ENCODE measurements at places on chromosomes 1 and 21.

- no peak for DNase-seq
These were observed 186.8 kb upstream of the C1orf174 start for GRCh38 chr1:4086921-4087320.

DNA sequence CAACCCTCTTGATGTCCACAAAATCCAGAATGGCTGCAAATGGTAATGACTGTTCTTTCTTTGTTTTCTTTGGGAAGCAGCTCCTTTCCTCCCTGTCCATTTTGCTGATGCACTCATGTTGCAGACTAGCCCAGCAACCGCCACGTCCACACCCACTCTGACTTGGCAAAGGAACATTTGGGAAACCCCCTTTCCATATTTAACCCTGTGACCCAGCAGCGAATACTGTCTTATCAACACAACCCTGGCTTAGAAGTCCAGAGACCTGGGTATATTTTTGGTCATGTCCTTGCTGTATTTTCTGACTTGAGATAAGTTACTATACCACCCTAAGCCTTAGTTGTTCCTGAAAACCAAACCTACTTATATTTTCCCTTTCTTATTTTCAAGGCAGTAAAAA is 18.1 kb upstream of the SHE start:
- DNase-seq = peak; percentile 8

DNA sequence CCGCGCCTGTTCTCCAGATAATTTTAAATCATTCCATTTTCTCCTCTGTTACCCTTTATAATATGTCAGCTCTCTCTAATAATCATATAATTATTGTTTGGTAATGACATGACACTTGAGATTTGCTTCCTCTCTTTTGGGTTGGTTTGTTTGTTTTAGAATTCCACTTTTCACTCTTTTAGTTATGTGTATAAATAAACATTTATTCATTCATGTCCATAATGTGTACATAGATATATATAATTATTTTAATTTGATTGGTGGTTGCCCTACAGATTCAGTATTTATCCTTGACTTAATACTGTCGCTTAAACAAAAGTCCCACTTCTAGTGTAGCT is 93.4 kb upstream of the FMN2 start:
- no peak for DNase-seq

DNA sequence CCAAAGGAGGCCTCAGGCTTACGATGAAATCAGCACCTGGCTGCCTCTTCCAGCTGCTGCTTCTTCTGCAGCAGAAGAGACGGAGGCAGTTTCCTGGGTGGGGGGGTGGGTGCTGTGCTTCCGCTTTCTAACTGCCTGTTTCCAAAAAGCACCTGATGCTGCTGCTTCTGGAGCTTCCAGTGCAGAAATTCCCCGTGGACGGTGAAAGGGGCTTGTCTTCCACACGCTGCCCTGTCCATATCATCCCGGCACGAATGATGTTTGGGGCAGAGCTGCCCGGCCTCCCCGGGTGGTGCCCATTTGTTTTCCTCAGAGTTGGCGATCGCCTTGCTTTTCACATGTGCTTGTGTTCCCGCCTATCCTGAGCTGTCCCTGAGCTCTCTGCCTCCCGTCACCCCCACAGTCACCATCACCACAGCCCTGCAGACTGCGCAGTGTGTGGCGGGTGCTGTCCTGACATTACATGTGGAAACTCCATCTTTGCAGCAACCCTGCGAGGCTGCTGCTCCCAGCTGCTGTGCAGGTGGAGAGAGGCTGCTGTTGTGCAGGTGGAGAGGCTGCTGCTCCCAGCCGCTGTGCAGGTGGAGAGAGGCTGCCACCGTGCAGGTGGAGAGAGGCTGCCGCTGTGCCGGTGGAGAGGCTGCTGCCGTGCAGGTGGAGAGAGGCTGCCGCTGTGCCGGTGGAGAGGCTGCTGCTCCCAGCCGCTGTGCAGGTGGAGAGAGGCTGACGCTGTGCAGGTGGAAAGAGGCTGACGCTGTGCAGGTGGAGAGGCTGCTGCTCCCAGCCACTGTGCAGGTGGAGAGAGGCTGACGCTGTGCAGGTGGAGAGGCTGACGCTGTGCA is 1.8 kb downstream of the TTLL10 start:
- DNase-seq = no peak

DNA sequence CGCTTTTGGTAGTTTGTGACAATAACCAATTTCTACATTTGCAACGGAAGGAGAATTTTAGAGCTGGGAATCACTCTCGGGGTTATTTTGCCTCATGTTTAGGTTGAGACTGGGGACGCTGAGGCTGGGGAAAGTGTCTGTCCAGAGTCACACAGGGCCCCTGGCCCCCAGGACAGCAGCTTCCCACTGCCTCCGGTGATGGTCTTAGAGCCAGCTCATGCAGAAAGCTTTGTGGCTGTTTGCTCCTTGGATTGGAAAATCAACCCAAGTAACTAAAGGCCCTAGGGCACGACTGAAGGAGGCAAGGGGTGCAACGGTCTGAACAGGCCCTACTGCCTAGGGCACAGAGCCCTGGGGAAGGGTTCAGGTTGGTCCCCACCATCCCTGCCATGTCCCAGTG is 72.0 kb downstream of the NID1 start:
- DNase-seq = no peak

GRCh38 chr1:243748706-243749283 is 101.2 kb downstream of the AKT3 start:
- peak; percentile 94 for DNase-seq

DNA sequence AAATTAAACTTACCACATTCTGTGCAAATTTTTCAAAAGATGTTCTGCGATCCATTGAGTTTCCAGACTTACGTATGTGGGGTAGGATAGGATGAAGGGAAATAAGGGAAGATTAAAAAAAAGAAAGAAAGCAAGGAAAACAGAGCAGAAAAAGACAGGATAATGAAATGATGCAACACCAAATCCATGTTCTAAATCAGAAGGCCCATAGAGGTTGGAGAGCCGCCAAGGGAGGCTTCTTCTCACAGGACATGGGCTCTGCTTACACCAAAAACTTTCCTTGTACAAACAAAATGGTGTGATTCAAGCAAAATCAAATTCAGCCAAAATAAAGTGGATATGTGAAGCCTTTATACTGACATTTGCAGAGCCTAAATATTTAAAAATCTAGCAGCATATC is 189.5 kb upstream of the GREM2 start:
- peak; percentile 29 for DNase-seq

DNA sequence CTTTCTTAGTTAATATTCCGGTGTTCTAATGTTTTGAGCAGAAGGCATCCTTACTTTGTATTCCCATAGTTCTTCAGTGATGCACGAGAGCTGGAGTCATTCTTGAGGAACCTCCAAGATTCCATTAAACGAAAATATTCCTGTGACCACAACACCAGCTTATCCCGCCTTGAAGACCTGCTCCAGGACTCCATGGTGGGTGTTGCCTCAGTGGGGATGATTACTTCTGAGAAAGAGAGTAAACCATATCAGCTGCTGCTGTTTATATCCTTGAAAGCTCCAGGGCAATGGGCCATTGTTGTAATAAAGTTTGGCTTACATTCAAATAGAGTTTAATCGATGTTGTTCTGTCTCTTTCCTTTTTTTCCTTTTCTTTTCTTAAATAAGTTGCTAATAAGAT is 93.1 kb downstream of the MACF1 start:
- DNase-seq = no peak

DNA sequence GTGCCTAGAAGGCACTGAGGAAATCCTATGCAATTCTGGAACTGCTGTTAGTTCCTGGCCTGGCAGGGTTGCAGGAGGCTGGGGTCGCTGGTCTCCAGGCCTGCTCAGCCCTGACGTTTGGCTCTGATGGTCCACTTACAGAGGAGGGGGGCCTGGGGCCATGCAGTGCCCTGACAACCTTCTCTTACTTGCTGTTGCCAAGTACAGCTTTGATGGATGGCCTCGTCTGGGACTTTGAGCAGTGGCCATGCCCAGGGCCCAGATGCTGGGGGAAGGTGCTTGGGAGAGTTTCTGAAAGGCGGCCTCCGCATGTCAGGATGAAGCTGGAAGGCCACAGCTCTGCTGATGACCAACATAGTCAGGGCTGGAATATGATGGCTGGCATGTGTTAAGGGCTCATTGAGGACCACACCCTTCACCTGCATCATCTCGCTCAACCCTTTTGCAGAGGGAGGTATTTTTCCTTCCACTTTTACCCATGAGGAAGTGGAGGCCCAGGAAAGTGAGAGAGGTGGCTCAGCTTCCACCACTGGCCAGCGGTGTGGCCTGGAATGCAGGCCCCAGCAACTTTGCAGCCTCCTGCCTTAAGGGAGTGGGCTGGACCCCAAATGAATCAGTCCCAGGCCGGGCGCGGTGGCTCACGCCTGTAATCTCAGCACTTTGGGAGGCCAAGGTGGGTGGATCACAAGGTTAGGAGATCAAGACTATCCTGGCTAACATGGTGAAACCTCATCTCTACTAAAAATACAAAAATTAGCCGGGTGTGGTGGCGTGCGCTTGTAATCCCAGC is 34.7 kb upstream of the LRRC3 start:
- DNase-seq = no peak

DNA sequence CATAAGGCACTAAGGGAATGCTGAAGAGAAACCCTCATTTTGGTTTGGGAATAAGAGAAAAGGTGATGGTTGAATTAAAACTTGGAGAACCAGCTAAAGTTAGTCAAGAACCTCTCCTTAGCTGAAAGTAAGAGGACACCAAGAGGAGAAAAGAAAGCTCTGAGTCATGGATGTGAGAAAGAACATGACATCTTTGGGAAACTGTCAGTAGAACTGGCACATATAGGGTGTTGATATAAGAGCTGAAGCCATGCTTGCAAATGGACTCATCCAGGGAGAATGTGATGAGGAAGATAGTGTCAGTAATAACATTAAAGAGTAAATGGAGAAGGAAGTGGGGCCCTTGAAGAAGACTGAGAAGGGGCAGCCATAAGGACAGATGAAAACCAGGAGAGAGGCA is 54.3 kb downstream of the LRRC8C start:
- peak; percentile 31 for DNase-seq

DNA sequence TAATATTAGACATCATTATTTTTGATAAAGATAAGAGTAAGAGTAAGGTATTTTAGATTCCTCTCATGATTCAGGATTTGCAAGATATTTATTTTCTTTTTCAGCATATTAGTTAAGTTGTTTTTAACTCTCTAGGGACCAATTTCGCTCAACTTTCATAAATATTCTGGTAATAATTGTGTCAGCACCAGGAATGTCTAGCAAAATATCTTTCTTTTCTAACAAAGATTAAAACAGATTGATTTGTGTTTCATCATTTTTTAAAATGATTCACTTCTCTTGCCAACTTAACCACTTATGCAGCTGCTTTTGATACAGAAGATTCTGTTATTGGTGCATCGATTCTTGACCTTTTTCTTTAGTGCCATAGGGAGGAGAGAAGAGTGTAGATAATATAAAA is 172.8 kb upstream of the PTGFR start:
- no peak for DNase-seq

- DNase-seq = no peak
These were observed 161.8 kb upstream of the NFIA start for GRCh38 chr1:60920561-60920960.

GRCh38 chr1:44681905-44682882 is 7.7 kb downstream of the ARMH1 start:
- no peak for DNase-seq

GRCh38 chr1:229597877-229598276 is 28.0 kb downstream of the TAF5L start:
- DNase-seq = peak; percentile 38

DNA sequence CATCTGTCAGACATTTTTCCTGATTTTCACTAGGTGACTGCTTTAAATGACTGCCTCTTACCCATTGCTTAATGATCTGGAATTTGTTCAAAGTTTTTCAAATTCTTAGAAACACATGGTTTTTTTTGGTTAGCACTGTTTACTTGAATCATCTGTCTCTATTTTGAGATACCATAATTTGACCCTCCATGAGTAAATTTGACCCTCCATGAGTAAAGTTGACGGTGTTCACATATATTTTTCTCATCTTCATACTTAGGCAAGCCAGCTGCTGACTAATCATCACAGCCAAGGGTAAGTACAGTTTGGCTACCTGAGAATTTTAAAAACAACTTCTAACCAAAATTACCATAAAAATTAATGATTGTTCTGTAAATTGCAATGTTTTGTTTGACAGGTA is 586.5 kb downstream of the PTBP2 start:
- peak; percentile 63 for DNase-seq

- no peak for DNase-seq
These were observed 43.7 kb downstream of the SEC16B start for GRCh38 chr1:177926201-177926600.

GRCh38 chr1:167501515-167502191 is 16.7 kb downstream of the CD247 start:
- no peak for DNase-seq

DNA sequence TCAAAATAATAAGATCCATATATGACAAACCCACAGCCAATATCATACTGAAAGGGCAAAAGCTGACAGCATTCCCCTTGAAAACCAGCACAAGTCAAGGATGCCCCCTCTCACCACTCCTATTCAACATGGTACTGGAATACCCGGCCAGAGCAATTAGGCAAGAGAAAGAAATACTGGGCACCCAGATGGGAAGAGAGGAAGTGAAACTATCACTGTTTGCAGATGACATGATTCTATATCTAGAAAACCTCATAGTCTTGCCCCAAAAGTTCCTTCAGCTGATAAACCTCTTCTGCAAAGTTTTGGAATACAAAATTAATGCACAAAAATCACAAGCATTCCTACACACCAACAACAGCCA is 442.7 kb downstream of the PTBP2 start:
- DNase-seq = no peak

DNA sequence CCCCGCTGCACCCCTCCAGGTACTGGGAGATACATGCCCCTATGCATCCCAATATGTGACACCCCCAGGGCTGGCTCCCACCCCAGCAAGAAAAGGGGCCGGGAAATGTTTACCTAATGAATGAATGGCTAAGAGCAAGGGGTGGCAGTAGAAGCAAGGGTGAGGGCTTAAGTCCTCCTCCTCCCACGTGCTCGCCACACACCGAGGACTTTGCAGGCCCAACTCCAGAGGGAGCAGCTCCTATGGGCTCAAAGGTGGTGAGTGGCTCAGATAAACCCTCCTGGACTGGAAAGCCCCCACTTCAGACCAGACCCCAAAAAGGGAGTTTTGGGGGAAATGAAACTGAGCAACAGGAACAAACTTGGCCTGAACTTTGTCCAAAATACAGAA is 11.4 kb downstream of the SLC45A3 start:
- DNase-seq = no peak

DNA sequence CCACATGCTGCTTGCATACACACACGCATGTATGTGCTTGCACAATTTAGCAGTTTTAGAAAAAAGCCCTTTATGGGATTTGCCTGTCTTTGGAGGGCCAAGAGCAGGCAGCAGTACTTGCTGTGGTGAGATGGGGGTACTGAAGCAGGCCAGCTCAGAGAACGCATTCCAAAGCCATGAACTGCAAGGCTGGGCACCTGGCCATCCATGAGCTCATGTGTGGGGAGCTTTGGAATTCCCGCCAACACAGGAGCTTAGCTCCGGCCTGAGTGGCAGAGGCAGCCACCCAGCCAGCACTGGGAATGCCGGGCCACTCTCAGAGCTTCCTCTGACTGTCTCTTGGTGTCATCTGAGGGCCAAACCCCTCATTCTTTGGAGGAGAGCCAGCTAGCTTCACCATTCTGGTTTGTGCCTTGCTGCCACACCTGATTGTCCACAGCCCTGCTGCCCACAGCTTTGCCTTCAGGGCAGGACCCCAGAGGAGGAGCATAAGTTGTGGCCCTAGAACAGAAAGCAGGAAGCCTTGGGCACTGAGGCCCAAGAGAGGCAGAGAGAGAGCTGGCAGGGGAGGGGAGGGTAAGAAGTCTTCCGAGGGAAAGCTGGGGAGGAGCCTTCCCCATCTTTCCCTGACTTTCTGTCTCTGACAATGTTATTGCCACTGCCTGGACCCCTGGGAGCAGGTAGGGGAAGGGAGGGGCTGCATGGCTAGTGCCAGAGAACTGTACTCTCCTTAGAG is 92.1 kb upstream of the POU3F1 start:
- peak; percentile 91 for DNase-seq

- no peak for DNase-seq
These were observed 364.8 kb upstream of the SNX7 start for GRCh38 chr1:98296681-98297080.

All from choroid plexus epithelial cell (primary cell).